Esophagus muscularis mucosa (tissue), 4 donors: ENCODE measurements at places on chromosomes 7 and 10. TPM values are rescaled to one million over a fixed set of nuclear protein-coding genes. Genes with fewer than 3 reads are reported as not detected.

- no peak overlapping the region for H3K4me3 ChIP-seq
- no peak for DNase-seq
- H3K4me1 ChIP-seq: peaks cover 10% of the 10 kb centered on the region
- no peaks in the 10 kb centered on the region for H3K36me3 ChIP-seq
- no peak overlapping the region for H3K27ac ChIP-seq
- no peaks in the 10 kb centered on the region for H3K27me3 ChIP-seq
Measured at GRCh38 chr7:94449151-94449725, 54.5 kb downstream of the COL1A2 start.

DNA sequence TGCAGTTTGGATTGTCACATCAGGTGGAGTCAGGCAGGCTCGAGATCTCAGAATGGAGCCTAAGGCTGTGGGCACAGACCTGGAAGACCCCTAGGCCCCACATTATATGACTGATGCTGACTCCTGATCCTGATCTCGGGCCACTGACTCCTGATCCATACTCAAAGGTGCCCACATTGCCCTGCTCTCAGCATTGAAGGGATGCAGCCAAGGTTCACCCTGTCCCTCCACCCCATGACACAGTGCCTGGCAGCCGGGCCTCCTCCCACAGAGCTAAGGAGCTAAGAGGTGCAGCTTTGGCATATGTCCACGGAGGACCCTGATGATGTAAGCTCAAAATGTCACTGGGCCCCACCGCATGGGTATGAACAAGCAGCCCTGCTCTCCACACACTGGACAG, 36.6 kb downstream of the TCERG1L start:
- H3K4me1 ChIP-seq: no peaks in the 10 kb centered on the region
- no peaks in the 10 kb centered on the region for H3K27me3 ChIP-seq
- no peak overlapping the region for H3K27ac ChIP-seq
- H3K36me3 ChIP-seq: no peaks in the 10 kb centered on the region
- peak; percentile 68 for DNase-seq

- H3K4me3 ChIP-seq: no peak overlapping the region
- H3K27ac ChIP-seq: peak overlapping the region; percentile 55
- H3K36me3 ChIP-seq: no peaks in the 10 kb centered on the region
Measured at GRCh38 chr10:77631241-77631640, 6.4 kb downstream of the KCNMA1 start.

- no peak overlapping the region for H3K4me3 ChIP-seq
- no peak for DNase-seq
- peaks cover 12% of the 10 kb centered on the region for H3K36me3 ChIP-seq
- no peaks in the 10 kb centered on the region for H3K27me3 ChIP-seq
- no peak overlapping the region for H3K27ac ChIP-seq
- H3K4me1 ChIP-seq: peaks cover 52% of the 10 kb centered on the region
Measured at GRCh38 chr7:151603951-151604350, 84.3 kb upstream of the RHEB start.

Gene SLC18A3
- total RNA-seq: 0.42 TPM

Gene ZPBP
- total RNA-seq: not detected

Gene MPLKIP
- total RNA-seq: 22.8 TPM

DNA sequence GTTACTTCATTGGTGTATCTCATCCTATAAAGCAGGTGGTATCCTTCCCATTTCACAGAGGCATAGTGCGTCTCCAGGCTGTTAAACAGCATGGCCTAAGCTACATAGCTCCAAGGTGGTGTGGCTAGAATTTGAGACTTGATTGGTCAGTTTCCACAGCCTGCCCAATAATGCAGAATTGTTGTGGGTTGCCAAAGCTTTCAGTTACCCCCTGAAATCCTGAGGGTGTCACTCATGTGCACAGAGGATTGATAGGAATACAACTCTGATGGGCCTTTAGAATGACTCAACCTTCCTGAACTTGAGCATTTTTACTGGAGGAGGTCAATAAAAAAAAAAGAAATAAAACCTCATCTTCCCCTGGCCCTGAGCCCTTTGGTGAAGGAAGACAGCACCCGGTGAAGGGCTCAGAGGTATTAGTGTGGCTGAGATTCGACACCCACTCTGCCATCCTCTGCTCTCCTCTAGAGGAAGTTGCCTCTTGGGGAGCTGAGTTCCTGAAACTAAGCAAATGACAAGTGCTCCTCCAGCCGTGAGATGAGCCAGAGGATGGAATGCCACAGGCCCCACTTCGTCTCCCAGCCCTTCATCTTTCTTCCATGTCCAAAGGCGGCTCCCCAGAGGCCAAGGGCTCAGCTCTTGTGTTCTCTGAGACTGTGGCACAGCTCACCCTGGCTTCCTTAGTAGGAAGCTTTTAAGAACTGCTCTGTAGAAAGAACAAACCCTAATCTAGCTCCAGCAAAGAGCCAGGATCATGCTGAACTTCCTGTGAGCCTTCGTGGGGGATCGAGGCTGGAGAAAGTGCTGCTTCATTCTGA, 1.0 kb downstream of the ACSL5 start:
- peak overlapping the region; percentile 70 for H3K27ac ChIP-seq
- H3K36me3 ChIP-seq: no peaks in the 10 kb centered on the region
- H3K4me3 ChIP-seq: peak overlapping the region; percentile 53
- peaks cover 7% of the 10 kb centered on the region for H3K4me1 ChIP-seq

DNA sequence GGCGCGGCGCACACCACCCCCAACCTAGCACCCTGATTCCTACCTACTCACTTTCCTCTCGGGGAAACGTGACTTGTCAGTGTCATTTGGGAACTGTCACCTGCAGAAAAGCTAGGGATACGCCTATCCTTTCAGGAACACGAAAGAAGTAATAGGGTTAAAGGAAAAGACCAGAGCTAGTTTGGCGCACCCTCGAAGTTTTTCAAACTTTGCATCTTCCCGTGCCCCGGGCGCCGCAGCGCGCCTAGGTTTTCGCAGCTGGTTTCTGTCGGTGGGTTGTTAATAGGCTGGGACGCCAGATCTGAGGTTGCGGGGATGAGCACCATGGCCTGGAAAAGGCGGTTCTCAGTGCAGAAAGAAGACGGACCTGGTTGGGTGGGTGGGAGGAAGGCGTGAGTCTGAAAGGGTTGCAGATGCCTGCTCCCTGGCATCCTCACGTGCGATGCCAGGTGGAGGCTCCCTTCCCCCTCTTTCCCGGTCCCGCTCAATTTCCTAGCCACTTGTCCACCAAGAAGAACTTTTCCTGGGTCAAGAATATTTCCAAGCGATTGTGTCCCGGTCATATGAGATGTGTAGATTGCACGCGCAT, 568 bp upstream of the MEOX2 start:
- H3K36me3 ChIP-seq: no peaks in the 10 kb centered on the region
- H3K4me3 ChIP-seq: peak overlapping the region; percentile 73

DNA sequence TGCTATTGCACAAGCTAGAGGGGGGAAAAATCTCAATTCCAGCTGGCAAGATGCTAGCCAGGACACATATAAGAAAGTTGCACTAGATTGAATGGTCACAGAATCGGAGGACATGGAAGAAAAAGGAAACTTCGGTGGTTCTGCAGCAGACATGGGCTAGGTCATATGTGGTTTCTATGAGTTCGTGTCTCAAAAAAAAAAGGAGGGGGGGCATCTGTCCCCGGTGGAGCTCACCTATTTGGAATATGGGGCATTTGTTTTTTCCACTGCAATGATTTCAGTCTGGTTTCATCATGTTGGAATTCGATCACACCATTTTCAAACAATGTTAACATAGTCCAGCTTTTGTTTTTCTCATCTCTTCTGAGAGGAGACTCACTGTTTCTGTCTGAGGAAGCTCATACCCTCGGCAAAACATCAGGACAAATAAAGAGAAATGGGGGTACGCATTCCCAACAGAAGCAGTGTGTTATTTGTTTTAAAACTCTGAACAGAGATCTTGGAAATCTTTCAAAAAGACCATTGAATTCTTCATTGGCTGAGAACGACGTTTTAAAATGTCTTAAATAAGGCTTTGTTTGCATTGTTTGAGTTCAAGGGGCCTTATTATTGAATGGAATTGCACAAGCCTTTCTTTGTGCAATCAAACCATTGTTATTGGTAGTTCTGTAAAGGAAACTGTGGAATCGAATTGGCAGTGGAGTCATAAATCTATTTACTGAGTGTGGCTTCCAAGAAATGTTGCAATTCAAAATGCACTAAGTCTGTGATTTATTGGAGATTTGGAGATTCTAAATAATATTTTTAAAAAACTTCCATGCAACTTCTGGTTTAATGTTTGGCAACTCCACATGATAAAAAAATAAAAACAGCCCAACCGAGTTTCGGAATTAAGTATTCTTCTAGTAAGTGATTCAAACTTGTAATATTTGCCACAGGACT, 173.2 kb downstream of the RTKN2 start:
- no peak for DNase-seq
- H3K36me3 ChIP-seq: peaks cover 35% of the 10 kb centered on the region
- H3K27me3 ChIP-seq: no peaks in the 10 kb centered on the region
- peaks cover 52% of the 10 kb centered on the region for H3K4me1 ChIP-seq
- H3K27ac ChIP-seq: peak overlapping the region; percentile 60
- H3K4me3 ChIP-seq: peak overlapping the region; percentile 1

- H3K4me3 ChIP-seq: no peak overlapping the region
- H3K36me3 ChIP-seq: no peaks in the 10 kb centered on the region
- no peaks in the 10 kb centered on the region for H3K27me3 ChIP-seq
- no peak for DNase-seq
Measured at GRCh38 chr7:134016223-134016941, 110.8 kb upstream of the LRGUK start.

Gene DKK1
- 2.3 TPM for total RNA-seq

GRCh38 chr7:27513885-27514284, 148.8 kb downstream of the HIBADH start:
- no peak for DNase-seq
- H3K4me3 ChIP-seq: no peak overlapping the region
- H3K4me1 ChIP-seq: no peaks in the 10 kb centered on the region
- H3K27ac ChIP-seq: no peak overlapping the region
- no peaks in the 10 kb centered on the region for H3K27me3 ChIP-seq

Gene ZNF425
- total RNA-seq: 3.6 TPM

Gene FLNC
- total RNA-seq: 418 TPM

Gene PNLIPRP3
- not detected for total RNA-seq

- no peak overlapping the region for H3K27ac ChIP-seq
- no peak overlapping the region for H3K4me3 ChIP-seq
- no peak for DNase-seq
- H3K36me3 ChIP-seq: no peaks in the 10 kb centered on the region
Measured at GRCh38 chr7:96084881-96085553, 236.9 kb downstream of the SLC25A13 start.

DNA sequence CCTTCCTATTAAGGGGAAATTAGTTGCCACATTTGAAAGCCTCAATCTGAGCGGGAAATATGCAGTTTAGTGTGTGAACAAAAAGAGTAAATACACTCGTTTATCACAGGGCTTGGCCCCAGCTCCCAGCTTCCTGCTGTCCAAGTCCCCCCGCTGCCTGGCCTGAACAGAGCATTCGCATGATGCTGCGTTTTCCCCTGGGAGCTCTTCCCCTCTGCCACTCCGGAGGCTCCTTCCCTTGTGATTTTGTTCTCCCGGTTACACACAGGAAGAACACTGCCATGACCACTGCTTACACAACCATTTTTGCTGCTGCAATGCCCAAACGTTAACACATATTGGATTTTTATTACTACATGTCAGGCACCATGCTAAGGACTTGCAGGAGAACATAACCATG, 120.7 kb upstream of the ADARB2 start:
- H3K4me1 ChIP-seq: no peaks in the 10 kb centered on the region
- H3K27ac ChIP-seq: no peak overlapping the region
- H3K4me3 ChIP-seq: no peak overlapping the region
- peak; percentile 77 for DNase-seq
- H3K27me3 ChIP-seq: no peaks in the 10 kb centered on the region

DNA sequence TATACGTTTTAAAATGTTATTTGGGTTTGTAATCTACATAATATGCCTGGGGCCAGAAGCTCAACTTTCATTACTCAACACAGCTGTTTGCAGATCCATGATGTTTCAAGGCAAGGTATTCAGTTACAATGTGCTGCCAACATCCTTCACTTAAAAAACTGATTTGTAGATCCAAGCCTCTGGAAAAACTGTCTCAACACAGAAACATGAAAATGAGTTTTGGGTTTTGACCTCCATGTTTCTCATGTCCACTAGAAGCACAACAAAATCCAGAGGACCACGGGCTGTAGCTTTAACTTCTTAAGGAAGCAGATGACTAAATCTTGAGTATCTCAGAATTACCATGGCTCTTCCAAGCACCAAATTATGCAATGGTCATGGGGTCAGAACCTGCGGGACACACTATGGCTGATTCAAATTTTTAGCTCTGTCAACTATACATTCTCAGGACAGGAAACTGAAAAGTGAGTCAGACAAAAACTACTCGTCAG, 247.1 kb upstream of the GRB10 start:
- H3K27ac ChIP-seq: no peak overlapping the region
- no peak overlapping the region for H3K4me3 ChIP-seq
- DNase-seq: no peak
- H3K4me1 ChIP-seq: peaks cover 3% of the 10 kb centered on the region
- peaks cover 8% of the 10 kb centered on the region for H3K36me3 ChIP-seq

GRCh38 chr7:27611059-27611458, 51.6 kb downstream of the HIBADH start:
- H3K36me3 ChIP-seq: no peaks in the 10 kb centered on the region
- peaks cover 1% of the 10 kb centered on the region for H3K4me1 ChIP-seq
- H3K4me3 ChIP-seq: no peak overlapping the region

DNA sequence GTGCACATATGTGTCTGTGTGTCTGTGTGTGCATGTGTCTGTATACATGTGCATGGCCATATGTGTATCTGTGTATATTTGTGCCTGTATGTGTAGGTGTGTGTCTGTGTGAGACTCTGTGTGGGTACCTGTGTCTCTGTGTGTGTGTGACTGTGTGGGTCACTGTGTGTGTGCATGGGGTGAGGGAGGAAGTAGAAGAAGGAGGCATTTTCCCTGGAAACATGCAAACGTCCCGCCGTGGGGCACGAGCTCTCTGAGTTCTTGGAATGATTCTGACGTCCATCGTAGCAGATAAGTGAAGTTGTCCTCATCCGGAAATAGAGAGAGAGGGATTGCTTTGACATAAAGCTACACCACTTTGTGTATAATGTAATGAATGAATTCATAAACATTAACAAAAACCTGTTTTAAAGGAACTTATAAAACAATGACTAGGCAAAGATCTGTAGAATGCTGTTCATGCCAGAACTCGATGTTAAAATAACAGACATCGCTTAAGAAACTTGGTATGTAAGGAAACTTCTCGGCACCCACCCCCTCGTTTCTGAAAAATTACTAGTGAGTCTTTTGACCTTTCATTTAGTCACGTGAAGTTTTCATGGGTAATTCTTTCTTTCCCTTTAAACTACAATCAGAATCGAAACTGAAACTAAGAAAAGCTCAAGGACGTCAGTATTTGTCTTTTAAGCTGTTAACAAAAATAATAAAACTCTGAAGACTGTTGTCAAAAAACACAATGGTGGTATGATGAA, 43.6 kb upstream of the KLF6 start:
- no peaks in the 10 kb centered on the region for H3K27me3 ChIP-seq
- H3K27ac ChIP-seq: peak overlapping the region; percentile 80
- peak overlapping the region; percentile 38 for H3K4me3 ChIP-seq
- no peak for DNase-seq

Gene CELF2
- 101 TPM for total RNA-seq

- no peak overlapping the region for H3K27ac ChIP-seq
- H3K4me3 ChIP-seq: no peak overlapping the region
- no peaks in the 10 kb centered on the region for H3K27me3 ChIP-seq
- DNase-seq: no peak
- no peaks in the 10 kb centered on the region for H3K4me1 ChIP-seq
Measured at GRCh38 chr10:49558190-49558589, 19.3 kb upstream of the ERCC6 start.
